ENCODE measurements at places on chromosomes 5 and 9.

DNA sequence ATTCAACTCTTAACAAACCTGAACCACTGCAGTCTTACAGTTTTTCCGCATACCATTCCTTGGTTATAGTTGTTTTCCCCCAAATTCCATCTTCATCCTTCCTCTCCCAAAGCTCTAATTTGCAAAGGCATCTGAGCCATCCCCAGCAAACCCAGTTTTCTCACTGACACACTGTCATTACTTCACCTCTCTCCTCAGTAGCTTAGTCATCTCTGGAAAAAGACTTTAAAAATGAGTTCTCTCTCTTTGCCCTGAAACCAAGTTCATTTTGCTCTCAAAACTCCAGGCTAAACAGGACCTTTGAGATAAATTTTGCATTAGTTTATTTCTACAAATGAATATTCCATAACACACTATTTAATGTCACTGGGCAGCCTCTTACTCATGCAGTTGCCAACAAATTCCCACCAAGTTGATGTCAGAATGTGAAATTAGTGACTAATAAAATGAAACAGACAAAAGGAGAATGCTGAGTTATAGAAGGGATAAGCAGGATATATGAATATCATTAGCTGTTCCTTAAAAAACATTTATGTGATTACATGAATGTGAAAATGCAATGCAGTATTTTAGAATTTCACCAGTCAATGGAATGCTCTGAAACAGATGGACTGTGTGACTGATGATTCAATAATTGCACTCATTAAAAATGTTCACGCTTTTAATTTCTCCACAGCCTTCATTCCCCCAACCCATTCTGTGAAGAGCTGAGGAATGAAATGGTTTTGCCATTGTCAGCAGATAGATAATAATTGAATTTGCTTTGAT, 107.4 kb upstream of the DMAC1 start:
- DNase-seq, result no peak

GRCh38 chr9:116516456-116516855, 170.6 kb upstream of the TRIM32 start:
- DNase-seq, result no peak

DNA sequence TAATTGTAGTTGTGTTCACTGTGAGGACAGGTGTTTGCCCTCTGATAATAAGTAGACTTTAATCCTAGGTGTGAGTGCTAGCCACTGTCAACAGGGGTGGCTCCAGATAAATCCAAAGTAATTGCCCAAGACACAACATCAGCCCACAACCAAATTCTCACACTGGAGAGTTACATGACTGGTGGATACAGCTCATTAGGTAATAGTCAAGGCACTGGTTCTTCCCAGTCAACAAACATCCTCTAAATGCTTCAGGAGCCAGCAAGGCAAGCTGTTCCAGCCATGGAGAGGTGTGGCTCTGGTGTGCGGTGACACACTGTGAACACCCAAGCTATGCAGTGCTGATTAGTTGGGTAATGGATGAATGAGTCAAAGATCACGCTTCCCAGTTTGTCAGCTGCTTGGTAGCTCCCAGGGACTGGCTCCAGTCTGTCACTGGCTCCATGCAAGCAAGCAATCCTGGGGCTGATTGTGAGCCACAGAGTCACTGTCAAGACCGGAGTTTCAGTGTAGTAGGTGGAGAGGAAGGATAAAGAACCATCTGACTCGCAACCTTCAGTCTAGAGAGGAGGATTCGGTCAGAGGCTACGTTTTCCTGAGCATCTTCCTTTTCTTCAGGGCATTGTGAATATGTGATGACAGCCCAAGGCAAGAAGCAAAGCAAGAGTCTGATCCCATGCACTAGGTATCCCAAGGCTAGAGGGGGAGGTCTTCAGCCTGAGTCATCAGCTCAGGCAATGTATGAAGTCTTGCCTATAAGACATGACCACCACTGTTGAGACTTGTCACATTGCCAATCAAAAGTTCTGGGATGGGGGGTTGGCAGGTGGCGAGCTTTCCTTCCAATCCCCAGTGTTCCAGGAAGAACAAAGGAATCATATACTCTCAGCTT, 63.1 kb downstream of the UGCG start:
- no peak for DNase-seq

GRCh38 chr5:74576941-74577456, 63.5 kb downstream of the ENC1 start:
- no peak for DNase-seq

DNA sequence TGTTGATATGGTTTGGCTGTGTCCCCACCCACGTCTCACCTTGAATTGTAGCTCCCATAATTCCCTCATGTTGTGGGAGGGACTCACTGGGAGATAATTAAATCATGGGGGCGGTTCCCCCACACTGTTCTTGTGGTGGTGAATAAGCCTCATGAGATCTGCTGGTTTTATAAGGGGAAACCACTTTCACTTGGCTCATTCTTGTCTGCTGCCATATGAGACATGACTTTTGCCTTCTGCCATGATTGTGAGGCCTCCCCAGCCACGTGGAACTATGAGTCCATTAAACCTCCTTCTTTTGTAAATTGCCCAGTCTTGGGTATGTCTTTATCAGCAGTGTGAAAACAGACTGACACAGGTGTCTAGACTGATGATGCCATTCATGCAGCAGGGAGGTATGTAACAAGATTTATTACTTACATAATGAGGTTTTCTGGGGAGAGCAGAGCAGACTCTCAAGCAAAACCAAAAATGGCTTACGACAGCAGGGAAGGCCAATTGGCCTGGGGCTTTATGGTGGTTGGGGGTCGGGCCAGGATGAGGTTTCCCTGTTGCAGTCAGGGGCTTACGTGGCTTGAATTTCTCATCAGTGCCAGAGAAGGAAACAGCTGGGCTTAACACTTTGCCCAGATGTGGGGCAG, 9.5 kb upstream of the COMMD10 start:
- no peak for DNase-seq

GRCh38 chr9:86252870-86253269, 6.6 kb downstream of the C9orf153 start:
- DNase-seq, result no peak

GRCh38 chr9:69649566-69650250, 22.5 kb downstream of the APBA1 start:
- no peak for DNase-seq

DNA sequence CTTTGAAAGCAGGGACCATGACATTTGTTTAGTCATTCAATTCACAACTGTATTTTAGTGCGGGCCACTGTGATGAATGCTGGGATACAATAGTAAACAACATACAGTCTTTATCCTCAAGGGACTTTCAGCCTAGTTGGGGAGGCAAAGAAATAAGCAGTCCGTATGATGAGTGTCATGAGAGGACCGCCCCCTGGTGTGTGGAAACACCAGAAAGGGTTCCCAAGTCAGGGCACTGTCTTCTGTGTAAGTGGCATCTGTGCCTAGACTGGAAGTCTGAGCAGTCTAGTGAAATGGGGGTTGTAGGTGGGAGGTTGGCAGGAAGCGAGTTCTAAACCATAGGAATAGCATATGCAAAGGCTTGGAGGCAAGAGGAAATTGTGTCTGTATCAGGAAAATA, 6.8 kb downstream of the C9orf43 start:
- no peak for DNase-seq

DNA sequence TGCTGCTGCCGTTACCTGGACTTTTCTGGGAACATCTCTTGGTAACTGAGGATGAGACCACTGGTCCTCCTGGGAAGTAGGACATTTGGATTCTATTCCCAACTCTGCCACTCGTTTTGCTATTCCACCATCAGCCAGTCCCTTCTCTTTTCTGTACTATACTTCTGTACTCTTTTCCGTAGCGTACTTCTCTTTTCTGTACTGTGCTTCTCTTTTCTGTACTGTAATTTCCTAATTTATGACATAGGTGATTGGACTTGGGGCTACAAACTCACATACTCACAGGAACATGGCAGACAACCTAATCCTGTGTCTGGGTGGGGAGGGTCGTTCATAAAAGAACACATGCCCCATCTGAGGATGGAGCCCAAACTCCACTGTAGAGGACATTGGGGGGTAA, 335.3 kb upstream of the PANK3 start:
- DNase-seq, result no peak

GRCh38 chr5:64595031-64595855, 89.4 kb downstream of the RGS7BP start:
- no peak for DNase-seq

- DNase-seq, result no peak
Measured at GRCh38 chr5:34586117-34586885, 69.8 kb upstream of the RAI14 start.

DNA sequence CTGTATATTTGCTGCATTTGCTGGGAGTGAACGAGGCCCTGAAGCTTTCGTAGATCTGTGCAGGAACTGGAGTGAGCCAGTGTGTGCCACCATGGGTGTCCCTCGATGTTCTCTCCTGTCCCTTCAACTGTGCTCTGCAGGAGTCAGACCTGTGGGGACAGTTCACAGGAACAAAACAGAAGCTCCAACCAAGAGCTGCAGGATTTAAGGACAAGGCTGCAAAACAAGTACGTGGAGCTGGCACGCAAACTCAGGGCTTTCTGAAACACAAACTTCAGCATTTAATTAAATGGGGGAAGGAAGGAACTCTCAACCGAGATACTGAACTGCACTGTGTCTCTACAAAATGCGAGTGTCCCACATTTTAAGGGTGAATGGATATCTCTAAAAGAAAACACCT, 24.2 kb downstream of the BASP1 start:
- DNase-seq, result no peak

DNA sequence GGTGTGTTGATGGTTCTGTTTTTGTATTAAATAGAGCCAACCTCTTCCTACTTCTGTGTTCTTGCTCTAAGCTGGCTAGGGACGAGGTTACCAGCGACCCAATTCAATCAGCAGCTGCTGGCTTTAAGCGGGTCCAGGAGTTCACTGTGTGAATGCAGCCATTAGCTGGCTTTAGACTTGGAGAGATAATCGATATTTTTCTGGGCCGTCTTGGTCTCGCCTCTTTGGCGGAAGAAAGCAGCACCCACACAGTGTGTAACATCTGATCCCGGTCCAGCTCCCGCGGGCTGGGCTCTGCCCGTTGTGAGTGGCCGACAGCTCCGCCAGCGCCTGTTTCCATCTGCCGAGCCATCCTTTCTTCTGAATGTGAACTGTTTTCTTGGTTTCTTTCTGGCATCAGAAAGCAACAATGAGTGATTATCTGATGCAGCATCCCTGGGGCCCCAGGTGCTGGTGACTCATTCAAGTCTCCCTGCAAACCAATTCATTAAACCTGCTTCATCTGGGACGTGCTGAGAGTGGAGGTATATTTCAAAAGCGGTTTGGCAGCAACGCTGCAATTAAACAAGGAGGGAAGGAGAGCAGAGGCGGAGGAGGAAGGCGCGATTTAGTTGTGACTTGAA, 90.8 kb upstream of the IRX4 start:
- DNase-seq, result no peak

- no peak for DNase-seq
Measured at GRCh38 chr5:34740389-34740806, 84.3 kb downstream of the RAI14 start.

GRCh38 chr5:134463991-134464760, 52.5 kb upstream of the CDKN2AIPNL start:
- DNase-seq, result no peak

GRCh38 chr9:129811967-129812363, 9.0 kb downstream of the TOR1B start:
- no peak for DNase-seq

- DNase-seq, result no peak
Measured at GRCh38 chr9:97547098-97547829, 45.8 kb downstream of the TMOD1 start.

DNA sequence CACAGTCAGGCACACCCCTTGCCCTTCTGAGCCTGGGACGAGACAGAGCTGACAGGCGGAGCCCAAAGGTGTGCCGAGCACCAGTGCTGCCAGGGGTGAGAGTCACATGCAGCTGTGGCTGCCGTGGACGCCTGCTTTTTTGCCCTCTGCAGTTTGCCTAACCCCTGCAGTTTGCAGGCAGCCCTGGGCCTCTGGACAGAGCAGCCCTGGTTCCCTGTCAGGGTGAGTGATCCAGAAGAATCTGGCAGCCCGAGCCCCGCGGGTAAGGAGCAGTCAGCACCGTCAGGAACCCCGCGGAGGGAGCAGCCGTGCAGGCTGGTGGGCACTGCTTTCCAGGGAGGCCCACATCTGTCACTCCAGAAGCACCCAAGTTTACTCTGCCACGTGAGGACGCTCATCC, 30.3 kb downstream of the CEP72 start:
- DNase-seq, result no peak

GRCh38 chr9:87286506-87286905, 211.2 kb upstream of the DAPK1 start:
- no peak for DNase-seq

DNA sequence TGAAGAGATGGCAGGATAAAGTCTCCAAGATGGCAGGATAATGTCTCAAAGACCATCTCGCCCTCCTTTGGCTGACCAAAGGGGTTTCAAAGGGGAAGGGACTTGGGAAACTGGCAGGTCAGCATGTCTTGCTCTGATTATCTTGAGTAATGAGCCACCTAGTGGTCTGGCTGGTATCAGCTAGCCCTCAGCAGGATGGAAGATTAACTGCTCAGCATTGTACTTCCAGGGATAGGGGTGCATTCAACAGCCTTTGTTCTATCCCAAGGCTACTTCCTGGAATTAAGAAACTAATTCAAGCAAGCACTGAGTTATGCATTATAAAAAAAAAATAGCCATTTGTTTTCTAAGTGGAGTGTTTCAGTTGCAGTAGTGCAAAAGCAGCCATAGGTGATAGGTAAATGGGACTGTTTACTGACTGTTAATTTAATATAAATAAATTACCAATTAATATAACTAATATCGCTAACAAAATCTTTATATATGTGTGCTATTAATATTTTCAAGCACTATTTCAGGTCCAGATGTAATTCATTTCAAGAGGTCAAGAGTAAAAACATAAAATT, 555.5 kb downstream of the CDH9 start:
- DNase-seq, result no peak

DNA sequence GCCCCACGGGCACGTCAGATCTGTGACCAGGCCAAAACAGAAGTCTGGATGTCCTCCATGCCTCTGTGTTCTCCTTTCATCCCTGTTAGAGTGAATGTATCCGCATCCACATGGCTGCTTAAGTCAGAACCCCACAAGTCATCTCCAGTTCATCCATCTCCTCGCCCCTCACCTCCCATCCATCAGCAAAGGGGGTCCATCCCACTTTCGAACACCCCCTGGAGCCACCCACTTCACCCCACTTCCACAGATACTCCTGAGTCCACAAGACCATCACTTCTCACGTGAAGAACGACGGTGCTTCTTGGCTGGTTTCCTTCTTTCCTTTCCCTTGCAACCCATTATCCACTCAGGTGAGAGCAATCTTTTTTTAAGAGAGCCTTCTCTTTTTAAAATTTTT, 3.5 kb upstream of the SPOCK1 start:
- DNase-seq, result no peak

GRCh38 chr5:124718380-124718789, 28.1 kb downstream of the ZNF608 start:
- DNase-seq, result no peak

GRCh38 chr9:79695531-79696175, 123.9 kb downstream of the TLE4 start:
- no peak for DNase-seq

DNA sequence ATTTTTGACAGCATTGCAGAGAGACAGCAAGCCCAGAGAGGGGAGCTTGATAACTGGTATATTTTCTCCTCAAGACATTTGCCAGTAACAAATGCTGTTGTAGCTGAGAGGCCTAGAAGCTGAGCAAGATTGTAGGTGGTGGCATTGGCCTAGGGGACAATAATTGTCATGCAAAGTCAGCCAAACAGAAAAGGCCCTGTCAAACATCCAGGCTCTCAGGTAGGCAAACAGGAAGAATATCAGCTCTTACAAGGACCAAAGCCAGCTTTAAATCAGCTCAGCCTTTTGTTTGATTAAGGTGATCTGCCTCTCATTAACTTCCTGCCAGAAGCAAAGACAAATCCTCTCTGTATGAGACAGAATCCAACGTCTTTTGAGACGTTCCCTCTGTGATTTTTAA, 29.7 kb upstream of the BARX1 start:
- no peak for DNase-seq

- no peak for DNase-seq
Measured at GRCh38 chr9:96169484-96169883, 132.5 kb downstream of the HSD17B3 start.

Data from activated CD4-positive, CD25-positive, alpha-beta regulatory T cell (primary cell).